Natural killer cell treated with Interleukin-12 subunit alpha and Interleukin-12 subunit beta and Interleukin-15 and Interleukin-18, amount 100 ng/mL, for 72 hours (primary cell): ENCODE measurements at places on chromosomes 2 and 18.

DNA sequence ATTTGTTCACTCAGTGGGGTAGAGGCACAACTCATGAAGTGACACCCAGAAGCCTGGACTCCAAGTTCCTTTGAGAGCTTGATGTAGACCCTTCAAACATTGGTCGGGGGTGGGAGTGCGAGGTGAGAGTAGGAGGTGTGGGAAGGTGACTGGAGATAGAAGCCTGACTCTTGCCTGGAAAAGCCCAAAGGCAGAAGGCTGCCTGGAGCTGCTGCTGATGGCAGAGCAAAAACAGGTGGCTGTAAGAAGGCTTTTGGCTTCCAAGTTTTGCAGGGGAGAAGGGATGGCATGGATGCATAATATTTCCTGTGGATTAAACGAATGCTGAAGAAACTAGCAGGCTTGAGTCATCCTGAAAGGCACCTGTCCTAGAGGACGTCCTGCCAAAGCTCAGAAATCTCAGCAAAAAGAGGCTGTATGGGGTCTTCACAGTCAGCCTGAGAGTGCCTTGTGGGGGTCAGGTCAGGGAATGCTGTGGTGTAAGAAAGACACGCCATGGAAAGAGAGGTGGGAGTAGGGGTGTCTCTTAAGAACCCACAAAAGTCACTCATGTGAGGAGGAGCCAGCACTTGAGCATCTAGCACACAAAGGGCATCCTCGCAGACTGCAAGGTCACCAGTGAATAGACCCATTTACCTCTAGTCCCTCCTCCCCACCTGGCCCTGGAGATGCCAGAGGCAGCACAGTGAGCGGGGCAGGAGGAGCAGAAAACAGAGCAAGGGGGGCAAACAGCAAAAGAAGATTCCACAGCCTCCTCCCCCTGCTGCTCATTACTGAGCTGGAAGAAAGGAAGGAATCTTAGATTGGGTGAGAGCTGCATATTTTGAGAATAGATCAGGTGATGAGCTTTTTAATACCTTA, 37.5 kb downstream of the FASTKD2 start:
- no peak overlapping the region for H3K27ac ChIP-seq
- no peak for DNase-seq
- no peak overlapping the region for H3K4me3 ChIP-seq
- H3K36me3 ChIP-seq = no peaks in the 10 kb centered on the region
- no peaks in the 10 kb centered on the region for H3K27me3 ChIP-seq

DNA sequence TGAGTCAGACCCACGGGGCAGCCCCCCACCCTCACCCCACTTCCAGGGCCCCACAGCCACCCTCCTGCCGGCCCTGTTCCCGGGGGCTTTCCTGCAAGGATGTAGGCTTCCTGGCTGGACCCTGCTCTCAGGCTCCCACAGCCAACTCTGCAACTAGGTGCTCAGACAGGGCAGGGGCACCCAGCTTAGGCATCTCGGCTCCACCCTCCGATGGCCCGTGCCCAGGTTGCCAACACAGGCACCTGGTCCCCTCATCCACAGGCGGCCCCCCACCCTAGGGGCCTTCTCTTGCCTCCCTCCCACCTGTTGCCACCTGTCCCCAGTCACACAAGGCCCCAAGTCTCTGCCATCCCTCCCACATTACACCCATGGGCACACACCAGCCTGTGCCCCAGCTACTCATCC, 34.6 kb downstream of the HS6ST1 start:
- H3K4me3 ChIP-seq = no peak overlapping the region
- DNase-seq = no peak
- no peaks in the 10 kb centered on the region for H3K36me3 ChIP-seq
- H3K27me3 ChIP-seq = no peaks in the 10 kb centered on the region
- H3K27ac ChIP-seq = no peak overlapping the region
- peaks cover 12% of the 10 kb centered on the region for H3K4me1 ChIP-seq

DNA sequence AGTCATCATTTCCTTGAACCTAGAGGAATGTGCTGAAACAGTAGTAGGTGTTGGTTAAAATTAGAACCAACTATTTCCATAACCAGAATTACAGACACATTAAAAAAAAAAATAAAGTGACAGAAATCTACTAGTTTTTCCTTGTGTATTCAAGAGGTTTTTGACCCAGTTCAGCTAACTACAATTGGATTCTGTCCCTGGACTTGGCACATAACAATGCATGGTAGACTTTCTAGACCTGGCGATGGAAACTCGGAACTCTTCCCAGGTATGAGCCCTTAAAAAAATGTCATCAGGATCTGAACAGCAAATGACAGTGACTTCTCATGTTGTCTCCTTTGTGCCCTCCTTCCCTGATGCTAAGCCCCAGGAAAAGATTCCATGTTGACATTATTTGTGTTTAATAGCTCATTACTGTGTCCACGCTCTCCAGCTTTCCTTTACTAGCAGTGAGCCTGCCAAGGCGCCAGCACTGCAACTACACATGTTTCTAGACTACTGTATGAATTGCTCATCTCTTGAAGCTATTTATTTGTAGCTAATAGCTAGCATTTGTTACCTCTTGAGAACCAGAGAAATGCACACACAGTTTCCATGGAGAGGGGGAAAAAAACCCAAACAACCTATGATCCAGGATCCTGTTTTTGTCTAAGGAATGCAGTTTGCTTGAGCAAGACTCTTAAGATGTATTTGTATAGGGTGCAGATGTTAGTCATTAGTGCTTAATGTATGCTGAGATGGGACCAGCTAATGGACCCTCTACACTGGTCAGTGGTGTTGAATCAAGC, 148.5 kb downstream of the FMNL2 start:
- no peak for DNase-seq
- H3K36me3 ChIP-seq = no peaks in the 10 kb centered on the region
- no peaks in the 10 kb centered on the region for H3K4me1 ChIP-seq
- no peak overlapping the region for H3K4me3 ChIP-seq
- no peak overlapping the region for H3K27ac ChIP-seq

DNA sequence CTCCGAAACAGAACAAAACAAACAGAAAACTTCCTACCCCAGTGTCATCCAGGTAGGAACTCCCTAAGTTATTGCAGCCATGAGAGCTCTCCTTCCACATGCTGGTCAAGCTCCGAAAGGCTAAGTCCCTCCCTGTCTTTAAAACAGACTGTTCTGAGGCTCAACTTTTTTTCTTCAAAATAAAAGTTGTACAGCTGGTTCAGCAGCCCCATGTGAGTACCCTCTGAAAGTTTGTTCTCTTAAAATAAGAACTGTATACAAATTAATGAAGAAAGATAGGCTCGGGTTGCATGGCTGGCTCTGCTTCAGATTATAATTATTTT, at the start of gene PDE1A:
Gene PDE1A, minus strand, starts transcription at position 119 of the 323 bp plus-strand sequence.
- no peaks in the 10 kb centered on the region for H3K27me3 ChIP-seq
- no peaks in the 10 kb centered on the region for H3K36me3 ChIP-seq
- no peaks in the 10 kb centered on the region for H3K4me1 ChIP-seq
- no peak within 1 kb of the TSS for H3K27ac ChIP-seq
- no peak within 1 kb of the TSS for H3K4me3 ChIP-seq
- no peak for DNase-seq

DNA sequence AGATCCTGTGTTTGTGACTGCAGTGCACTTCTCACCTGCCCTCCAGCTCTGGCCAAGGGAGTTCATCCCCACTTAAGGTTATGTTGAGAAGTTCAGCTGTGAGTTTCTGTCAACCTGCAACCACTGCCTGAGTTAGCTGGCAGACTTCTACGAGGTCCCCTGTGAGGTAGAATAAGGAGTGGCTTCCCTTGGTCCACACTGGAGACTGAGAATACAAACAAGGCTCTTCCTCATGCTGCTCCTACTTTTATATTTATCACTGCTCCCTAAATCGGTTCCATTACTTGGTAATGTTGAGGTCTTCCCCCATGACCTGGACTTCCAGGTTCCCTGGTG, 353.2 kb upstream of the CWC22 start:
- peaks cover 11% of the 10 kb centered on the region for H3K4me1 ChIP-seq
- DNase-seq = no peak

- peaks cover 4% of the 10 kb centered on the region for H3K36me3 ChIP-seq
- no peak for DNase-seq
- H3K4me3 ChIP-seq = no peak overlapping the region
Measured at GRCh38 chr2:28764909-28765711, 13.5 kb downstream of the PPP1CB start.

GRCh38 chr2:55490554-55490953, 29.0 kb upstream of the CFAP36 start:
- no peaks in the 10 kb centered on the region for H3K36me3 ChIP-seq
- H3K4me1 ChIP-seq = no peaks in the 10 kb centered on the region
- DNase-seq = no peak
- H3K4me3 ChIP-seq = no peak overlapping the region
- H3K27ac ChIP-seq = no peak overlapping the region
- H3K27me3 ChIP-seq = peaks cover 26% of the 10 kb centered on the region

- no peak overlapping the region for H3K27ac ChIP-seq
- H3K4me3 ChIP-seq = no peak overlapping the region
- H3K4me1 ChIP-seq = no peaks in the 10 kb centered on the region
- H3K27me3 ChIP-seq = no peaks in the 10 kb centered on the region
- no peak for DNase-seq
- H3K36me3 ChIP-seq = no peaks in the 10 kb centered on the region
Measured at GRCh38 chr2:18749912-18750526, 160.7 kb upstream of the NT5C1B start.

DNA sequence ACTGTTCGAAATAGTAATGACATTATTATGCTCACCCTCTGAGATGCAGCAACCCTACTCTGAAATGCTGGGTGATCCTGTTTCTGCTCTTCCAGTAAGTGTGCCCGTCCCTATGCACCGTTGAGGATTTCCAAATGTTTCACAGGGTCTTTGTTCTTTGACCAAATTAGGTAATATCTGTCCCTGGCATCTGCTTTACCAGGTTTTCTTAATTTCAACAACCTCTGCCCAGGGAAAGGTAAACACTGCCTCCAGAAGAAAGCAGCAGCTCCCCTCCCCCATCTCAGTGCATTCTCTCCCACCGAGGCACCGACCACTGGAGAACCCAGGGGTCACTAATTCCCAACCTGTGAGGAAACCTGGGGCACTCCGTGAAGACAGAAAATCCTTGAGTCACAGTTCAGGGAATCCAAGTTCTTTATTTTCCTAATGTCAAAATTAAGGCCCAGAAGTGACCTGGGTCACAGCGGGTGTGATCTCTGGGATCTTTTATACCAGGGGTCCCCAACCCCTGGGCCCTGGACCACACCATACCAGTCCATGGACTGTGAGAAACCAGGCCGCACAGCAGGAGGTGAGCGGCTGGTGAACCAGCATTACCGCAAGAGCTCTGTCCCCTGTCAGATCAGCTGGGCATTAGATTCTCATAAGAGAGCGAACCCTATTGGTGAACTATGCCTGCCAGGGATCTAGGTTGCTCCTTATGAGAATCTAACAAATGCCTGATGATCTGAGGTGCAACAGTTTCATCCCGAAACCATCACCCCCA, 1.2 kb upstream of the GRB14 start:
- H3K36me3 ChIP-seq = no peaks in the 10 kb centered on the region
- no peak overlapping the region for H3K27ac ChIP-seq
- H3K4me3 ChIP-seq = no peak overlapping the region

GRCh38 chr18:22348521-22349316, 69.0 kb downstream of the CTAGE1 start:
- H3K4me1 ChIP-seq = peaks cover 58% of the 10 kb centered on the region
- peaks cover 5% of the 10 kb centered on the region for H3K36me3 ChIP-seq
- H3K27me3 ChIP-seq = peaks cover 2% of the 10 kb centered on the region
- DNase-seq = no peak
- peak overlapping the region; percentile 81 for H3K27ac ChIP-seq

- no peaks in the 10 kb centered on the region for H3K4me1 ChIP-seq
Measured at GRCh38 chr2:170324640-170325046, 146.7 kb downstream of the MYO3B start.

GRCh38 chr18:58015065-58015780, 28.8 kb upstream of the NEDD4L start:
- H3K27me3 ChIP-seq = peaks cover 15% of the 10 kb centered on the region
- H3K27ac ChIP-seq = no peak overlapping the region
- no peak overlapping the region for H3K4me3 ChIP-seq
- H3K4me1 ChIP-seq = no peaks in the 10 kb centered on the region
- no peaks in the 10 kb centered on the region for H3K36me3 ChIP-seq

- no peaks in the 10 kb centered on the region for H3K36me3 ChIP-seq
- H3K27ac ChIP-seq = peak overlapping the region; percentile 37
- no peak overlapping the region for H3K4me3 ChIP-seq
- peaks cover 20% of the 10 kb centered on the region for H3K4me1 ChIP-seq
- no peak for DNase-seq
Measured at GRCh38 chr2:30410217-30410616, 36.8 kb upstream of the LCLAT1 start.

- no peak overlapping the region for H3K4me3 ChIP-seq
- H3K36me3 ChIP-seq = no peaks in the 10 kb centered on the region
- no peak for DNase-seq
- peaks cover 2% of the 10 kb centered on the region for H3K27me3 ChIP-seq
Measured at GRCh38 chr2:127932199-127932876, 46.6 kb upstream of the AMMECR1L start.

GRCh38 chr2:196245378-196246140, 74.2 kb upstream of the STK17B start:
- peaks cover 56% of the 10 kb centered on the region for H3K4me1 ChIP-seq
- no peaks in the 10 kb centered on the region for H3K27me3 ChIP-seq
- no peak for DNase-seq
- peak overlapping the region; percentile 57 for H3K27ac ChIP-seq
- no peak overlapping the region for H3K4me3 ChIP-seq
- H3K36me3 ChIP-seq = no peaks in the 10 kb centered on the region

DNA sequence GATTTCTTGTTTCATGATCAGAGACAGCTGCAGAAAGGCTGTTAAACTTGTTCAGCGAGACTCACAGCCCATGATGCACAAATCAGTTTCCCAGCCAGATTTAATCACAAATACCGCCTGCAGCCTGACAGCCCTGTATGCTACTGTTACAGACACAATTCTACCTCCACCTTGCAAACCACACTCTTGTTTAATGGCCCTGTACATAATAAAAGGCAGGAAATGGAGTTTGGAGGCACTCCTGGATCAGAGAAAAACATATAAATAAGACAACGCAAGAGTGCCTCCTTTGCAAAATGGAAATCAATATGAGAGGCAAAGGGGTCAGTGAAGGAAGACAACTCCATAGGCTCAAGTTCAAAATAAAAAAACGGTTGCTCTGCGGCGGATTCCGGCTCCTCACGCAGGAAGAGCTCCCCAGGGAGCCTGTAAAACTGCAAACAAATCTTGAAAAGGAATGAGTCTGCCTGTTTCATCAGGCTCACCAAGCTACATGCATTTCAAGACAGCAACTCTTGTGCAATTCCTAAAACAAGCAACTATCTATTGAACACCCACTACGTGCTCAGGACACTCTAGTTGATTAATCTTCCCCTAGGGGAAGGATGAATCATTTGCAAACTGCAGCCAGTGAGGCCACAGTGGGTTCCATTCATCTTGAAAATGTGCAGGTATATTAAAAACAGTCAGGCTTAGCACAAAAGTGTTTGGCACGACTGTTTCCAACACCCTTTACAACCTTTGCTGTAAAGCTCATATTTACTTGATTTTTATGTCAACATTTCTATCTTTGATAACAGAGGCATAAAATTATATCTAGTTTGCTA, 37.5 kb downstream of the TBC1D8 start:
- H3K36me3 ChIP-seq = no peaks in the 10 kb centered on the region
- H3K4me3 ChIP-seq = no peak overlapping the region
- peaks cover 34% of the 10 kb centered on the region for H3K27me3 ChIP-seq
- no peak for DNase-seq
- H3K4me1 ChIP-seq = peaks cover 15% of the 10 kb centered on the region

- H3K27ac ChIP-seq = no peak overlapping the region
- no peak for DNase-seq
- H3K4me3 ChIP-seq = no peak overlapping the region
- no peaks in the 10 kb centered on the region for H3K4me1 ChIP-seq
- H3K36me3 ChIP-seq = peaks cover 17% of the 10 kb centered on the region
Measured at GRCh38 chr2:39252888-39253518, 9.2 kb upstream of the CDKL4 start.

- peak overlapping the region; percentile 93 for H3K27ac ChIP-seq
- DNase-seq = no peak
- no peaks in the 10 kb centered on the region for H3K27me3 ChIP-seq
Measured at GRCh38 chr2:152715854-152716428, 1.3 kb downstream of the PRPF40A start.
